ENCODE measurements at places on chromosomes 4 and X.

- no peak for DNase-seq
Observed at GRCh38 chr4:22959483-22959882, 266.7 kb downstream of the GBA3 start.

GRCh38 chrX:11111947-11112346 is 815 bp downstream of the HCCS start:
- no peak for DNase-seq

- no peak for DNase-seq
Observed at GRCh38 chr4:17476853-17477252, 35.0 kb downstream of the QDPR start.

DNA sequence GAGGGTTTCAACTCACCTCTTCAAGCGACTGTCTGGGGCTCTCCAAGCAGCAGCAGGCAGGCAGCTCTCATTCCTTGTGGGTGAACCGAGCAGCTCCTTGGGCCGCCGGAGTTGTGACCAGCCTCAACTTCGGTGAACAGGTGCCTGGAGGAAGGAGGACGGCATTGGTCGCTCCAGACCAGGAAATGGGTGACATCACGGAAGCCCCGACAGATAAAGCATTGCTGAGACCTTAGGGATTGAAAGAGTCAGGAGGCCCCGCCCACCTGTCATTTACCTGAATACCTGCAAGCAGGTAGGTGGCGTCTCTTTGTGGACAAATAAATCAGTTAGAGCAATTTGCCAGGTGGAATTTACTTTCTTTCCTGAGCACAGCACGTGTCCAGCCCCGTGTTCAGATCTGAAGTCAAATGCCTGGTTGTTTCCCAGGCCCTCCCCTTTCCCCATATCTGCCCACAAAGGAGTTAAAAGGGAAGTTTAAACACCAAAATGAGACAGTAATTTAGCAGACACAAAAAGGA is at the start of gene LNX1:
Gene LNX1, minus strand, starts transcription at position 115 of the 521 bp plus-strand sequence. CDS start 17,484 bp downstream, outside the sequence.
- no peak for DNase-seq

DNA sequence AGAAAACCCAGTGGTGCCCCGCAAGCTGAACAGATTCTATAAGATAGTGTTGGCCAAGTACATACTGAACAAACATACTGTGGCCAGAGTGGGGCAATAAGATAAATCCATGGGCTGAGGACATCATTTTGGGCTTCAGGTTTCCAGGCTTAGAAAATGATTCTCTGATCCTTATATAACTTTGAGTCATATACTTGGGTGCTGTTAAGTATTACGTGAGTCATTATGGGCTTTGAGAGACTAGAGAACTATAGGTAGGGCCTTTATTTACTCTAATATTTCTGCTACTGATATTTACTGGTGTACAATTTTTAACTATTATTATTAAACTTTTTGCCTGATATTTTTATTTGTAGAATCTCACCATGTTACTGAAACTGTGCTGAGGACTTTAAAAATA is 586.1 kb downstream of the CENPC start:
- no peak for DNase-seq

Data from posterior cingulate gyrus (tissue), 11 donors.